ENCODE measurements at places on chromosomes 6 and 20. TPM values are rescaled to one million over a fixed set of nuclear protein-coding genes. Genes with fewer than 3 reads are reported as not detected.

DNA sequence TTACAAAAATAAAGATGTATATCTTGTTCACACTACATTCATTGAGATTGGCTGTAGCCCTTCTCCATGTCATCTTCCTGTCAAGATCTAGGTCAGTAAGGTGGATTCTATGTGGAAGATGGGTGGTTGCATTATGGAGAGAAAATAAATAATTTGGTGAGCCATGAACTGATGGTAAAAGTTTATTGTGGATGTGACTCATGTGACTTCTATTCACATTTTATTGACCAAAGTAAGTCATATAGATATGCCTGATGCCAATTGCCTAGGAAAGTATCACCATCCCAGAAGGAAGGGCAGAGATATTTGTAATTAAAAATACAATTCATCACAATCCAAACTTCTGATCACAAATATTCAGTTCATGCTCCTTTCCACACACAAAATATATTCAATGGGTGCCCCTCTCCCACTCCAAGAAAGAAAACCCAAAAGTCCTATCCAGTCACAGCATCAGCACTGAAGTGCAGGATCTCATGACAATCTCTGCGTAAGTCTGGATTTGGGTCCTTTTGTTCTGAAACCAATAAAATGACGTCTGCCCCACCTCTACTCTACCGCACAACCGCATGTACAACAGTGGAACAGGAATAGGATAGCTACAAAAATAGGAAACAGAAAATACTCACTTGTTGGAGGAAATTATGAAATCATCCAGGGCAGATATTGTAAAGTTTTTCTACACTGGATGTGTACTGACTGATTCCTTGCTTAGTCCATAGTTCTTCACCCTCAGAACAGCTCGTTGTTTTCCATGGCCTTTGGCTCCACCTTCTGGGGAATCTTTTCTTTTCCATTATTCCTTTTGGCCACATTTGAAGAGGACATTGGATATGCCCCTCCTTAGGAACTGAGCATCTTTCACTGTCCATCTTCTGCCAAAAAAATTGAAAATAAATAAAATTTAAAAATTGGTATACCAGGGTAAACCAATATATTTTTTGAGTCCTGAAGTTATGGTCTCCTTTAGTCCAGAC lies 16.1 kb upstream of the SLC17A3 start:
- no peak overlapping the region for H3K27ac ChIP-seq
- no peaks in the 10 kb centered on the region for H3K4me1 ChIP-seq
- H3K36me3 ChIP-seq = no peaks in the 10 kb centered on the region

- no peak overlapping the region for H3K27ac ChIP-seq
- no peak overlapping the region for H3K4me3 ChIP-seq
Observed at GRCh38 chr6:116390581-116390980, 19.8 kb downstream of the DSE start.

- H3K4me1 ChIP-seq = peaks cover 23% of the 10 kb centered on the region
- no peaks in the 10 kb centered on the region for H3K36me3 ChIP-seq
Observed at GRCh38 chr6:168189200-168190013, 110.4 kb upstream of the FRMD1 start.

RRAGD gene
- total RNA-seq = 14.0 TPM

GRCh38 chr6:170291271-170292110 lies 613 bp upstream of the DLL1 start:
- peaks cover 63% of the 10 kb centered on the region for H3K4me1 ChIP-seq
- peak overlapping the region; percentile 44 for H3K27ac ChIP-seq
- peak overlapping the region; percentile 91 for H3K4me3 ChIP-seq
- DNase-seq = peak; percentile 53
- H3K27me3 ChIP-seq = peaks cover 81% of the 10 kb centered on the region

DNA sequence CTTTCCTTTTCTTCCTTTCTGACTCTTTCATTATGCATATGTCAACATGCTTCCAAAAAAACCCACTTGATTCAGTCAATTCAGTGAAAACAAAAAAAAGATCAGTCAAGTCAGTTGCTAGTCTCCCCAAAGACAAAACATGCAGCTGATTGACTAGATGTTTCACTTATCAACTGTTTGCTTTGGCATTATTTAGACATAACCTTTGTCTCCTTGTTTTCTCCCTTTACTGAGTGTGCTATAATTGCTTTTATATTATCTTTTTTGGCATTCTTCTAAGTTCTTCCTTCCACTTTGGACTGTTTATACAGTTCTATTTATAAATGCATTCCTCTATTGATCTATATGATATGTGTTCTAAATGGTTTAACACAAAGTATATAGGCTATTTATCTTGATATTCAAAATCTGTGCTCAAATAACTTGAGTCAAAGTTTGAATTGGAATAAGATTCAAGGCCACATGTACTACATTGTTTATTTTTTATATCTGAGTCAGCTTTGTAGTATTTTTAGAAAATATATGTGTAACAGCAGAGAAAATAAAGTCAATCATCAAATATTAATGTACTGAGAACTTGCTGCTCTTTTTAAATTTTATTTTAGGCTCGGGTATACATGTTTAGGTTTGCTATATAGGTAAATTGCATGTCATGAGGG lies 260.5 kb downstream of the CENPW start:
- no peak overlapping the region for H3K27ac ChIP-seq
- no peak for DNase-seq
- no peaks in the 10 kb centered on the region for H3K36me3 ChIP-seq
- H3K4me1 ChIP-seq = no peaks in the 10 kb centered on the region

GRCh38 chr6:22766979-22767378 lies 197.6 kb downstream of the HDGFL1 start:
- H3K4me1 ChIP-seq = peaks cover 14% of the 10 kb centered on the region
- H3K36me3 ChIP-seq = peaks cover 1% of the 10 kb centered on the region
- no peaks in the 10 kb centered on the region for H3K27me3 ChIP-seq
- DNase-seq = no peak
- H3K4me3 ChIP-seq = no peak overlapping the region

DNA sequence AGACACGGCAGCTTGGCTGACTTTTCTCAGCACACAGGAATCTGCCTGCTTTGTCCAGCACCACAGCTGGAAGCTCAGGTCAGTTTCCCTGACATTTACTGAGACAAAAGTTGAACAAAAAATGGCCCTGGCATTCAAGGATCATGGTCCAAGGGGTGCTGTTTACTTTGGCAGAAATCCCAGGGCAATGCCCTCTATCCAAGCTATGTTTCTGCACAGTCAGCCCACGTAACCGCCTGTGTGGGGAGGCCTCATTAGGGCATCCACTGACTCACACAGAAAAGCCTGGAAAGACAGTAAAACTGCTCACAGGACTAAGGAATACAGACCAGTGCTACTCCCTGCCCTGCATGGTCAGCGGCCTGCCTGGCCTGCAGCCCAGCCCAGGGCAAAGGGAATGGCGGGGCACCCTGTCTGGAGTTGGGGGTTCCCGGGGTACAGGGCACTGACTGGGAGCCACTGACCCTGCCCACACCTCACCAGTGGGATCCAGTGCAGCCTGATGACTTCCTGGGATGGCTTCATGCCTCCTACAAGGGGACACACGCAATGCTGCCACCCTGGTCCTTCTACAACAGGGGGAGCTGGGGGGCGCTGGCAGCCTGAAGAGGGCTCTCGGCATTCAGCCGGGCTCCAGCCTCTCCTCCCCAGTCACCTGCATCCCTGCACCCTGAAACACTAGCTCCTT lies 77.1 kb downstream of the NINL start:
- peaks cover 42% of the 10 kb centered on the region for H3K36me3 ChIP-seq
- no peak overlapping the region for H3K4me3 ChIP-seq
- no peaks in the 10 kb centered on the region for H3K27me3 ChIP-seq
- H3K4me1 ChIP-seq = no peaks in the 10 kb centered on the region
- no peak for DNase-seq

SYTL3 gene
- total RNA-seq = 0.28 TPM

CLDN20 gene
- total RNA-seq = not detected

DNA sequence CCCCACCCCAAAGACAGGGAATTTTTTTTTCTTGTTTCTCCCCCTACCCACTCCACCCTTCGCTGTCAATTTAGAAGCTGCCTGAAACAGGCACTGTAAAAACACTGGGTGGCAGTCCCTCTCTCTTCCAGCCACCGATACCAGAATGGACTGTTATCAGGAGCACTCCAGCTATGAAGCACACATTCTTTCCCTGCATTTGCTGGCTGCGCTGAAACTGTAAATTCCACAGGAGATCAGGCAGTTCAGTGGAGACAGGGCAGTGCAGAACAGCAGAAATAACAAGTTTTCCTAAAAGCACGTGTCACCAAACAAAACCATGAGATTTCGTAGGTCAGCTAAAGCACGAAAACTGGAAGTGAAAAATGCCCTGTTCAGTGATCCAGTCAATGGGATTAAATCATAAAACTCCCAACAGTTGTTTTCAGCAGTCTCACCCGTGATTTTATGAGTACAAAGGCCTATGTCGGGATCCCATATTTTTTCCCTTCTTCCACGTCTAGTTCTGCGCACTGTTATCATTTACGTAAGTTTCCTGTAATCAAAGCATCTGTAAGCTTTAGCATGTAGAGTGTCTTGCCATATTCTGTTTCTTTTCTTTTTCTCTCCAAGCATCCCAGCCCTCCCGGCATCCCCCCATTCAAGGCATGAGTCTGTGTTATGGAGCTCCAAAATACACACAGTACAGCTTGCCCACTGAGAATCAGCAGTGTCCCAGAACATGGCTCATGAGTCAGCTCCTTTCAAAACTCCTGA lies 359.9 kb upstream of the EPHA7 start:
- H3K36me3 ChIP-seq = no peaks in the 10 kb centered on the region
- no peak for DNase-seq
- peaks cover 14% of the 10 kb centered on the region for H3K4me1 ChIP-seq
- no peaks in the 10 kb centered on the region for H3K27me3 ChIP-seq

GRCh38 chr6:106477146-106477545 lies 116.6 kb downstream of the CRYBG1 start:
- H3K4me3 ChIP-seq = no peak overlapping the region
- no peak for DNase-seq
- no peaks in the 10 kb centered on the region for H3K36me3 ChIP-seq
- H3K4me1 ChIP-seq = no peaks in the 10 kb centered on the region
- no peak overlapping the region for H3K27ac ChIP-seq
- H3K27me3 ChIP-seq = peaks cover 8% of the 10 kb centered on the region

- no peaks in the 10 kb centered on the region for H3K36me3 ChIP-seq
- no peak overlapping the region for H3K4me3 ChIP-seq
Observed at GRCh38 chr20:24677626-24678315, 208.3 kb downstream of the SYNDIG1 start.

DNA sequence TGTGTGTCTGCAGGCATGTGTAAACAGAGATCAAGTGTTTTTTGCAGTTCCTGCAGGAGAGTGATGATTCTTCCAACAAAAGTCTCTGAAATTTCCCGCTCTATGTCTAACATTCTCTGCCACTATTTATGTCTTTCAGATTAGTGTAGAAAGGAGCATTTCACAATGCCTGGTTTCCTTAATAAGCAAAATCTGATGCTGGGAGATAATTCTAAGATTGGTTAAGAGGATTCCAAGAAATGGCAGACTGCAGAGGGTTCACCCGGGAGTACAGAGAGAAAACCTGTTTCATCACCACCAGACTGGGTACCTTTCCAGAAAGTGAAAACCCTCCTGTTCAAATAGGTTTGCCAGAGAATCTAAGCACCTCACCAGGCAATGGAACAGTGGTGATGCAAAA lies 62.7 kb downstream of the FOXC1 start:
- no peaks in the 10 kb centered on the region for H3K27me3 ChIP-seq
- no peak overlapping the region for H3K4me3 ChIP-seq
- no peaks in the 10 kb centered on the region for H3K36me3 ChIP-seq
- no peak for DNase-seq
- peaks cover 19% of the 10 kb centered on the region for H3K4me1 ChIP-seq
- no peak overlapping the region for H3K27ac ChIP-seq

GRCh38 chr6:150361876-150362275 lies 6.9 kb upstream of the IYD start:
- DNase-seq = no peak
- H3K4me3 ChIP-seq = no peak overlapping the region
- H3K36me3 ChIP-seq = no peaks in the 10 kb centered on the region

DNA sequence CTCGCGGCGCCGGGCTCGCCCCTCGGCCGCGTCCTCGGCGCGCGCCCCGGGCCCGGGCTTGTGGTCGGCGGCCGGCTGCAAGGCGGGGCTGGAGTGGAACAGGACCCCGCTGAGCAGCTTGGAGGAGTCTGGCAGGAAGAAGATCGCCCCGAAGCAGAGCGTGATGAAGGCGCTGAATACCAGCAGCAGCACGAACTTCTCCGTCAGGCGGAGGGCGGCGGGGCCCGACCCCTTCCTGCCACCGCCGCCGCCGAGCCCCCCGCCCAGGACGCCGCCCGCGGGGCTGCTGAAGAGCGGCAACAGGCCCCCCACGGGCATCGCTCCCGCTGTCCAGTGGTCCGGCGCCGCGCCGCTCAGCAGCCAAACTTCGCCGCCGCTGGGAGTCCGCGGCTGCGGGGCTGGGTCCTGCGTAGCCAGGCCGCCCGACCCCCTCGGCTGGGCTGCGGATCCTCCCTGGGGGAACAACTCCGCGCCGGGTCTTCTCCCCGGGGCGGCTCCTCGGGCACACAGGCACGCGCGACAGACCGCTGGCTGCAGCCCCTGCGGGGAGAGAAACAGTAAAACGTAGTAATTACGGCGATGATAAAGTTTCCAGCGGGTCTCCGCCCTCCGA lies 707 bp downstream of the MAN1A1 start:
- H3K36me3 ChIP-seq = no peaks in the 10 kb centered on the region
- peak; percentile 36 for DNase-seq
- no peak overlapping the region for H3K27ac ChIP-seq
- peaks cover 10% of the 10 kb centered on the region for H3K4me1 ChIP-seq
- peaks cover 57% of the 10 kb centered on the region for H3K27me3 ChIP-seq

DNA sequence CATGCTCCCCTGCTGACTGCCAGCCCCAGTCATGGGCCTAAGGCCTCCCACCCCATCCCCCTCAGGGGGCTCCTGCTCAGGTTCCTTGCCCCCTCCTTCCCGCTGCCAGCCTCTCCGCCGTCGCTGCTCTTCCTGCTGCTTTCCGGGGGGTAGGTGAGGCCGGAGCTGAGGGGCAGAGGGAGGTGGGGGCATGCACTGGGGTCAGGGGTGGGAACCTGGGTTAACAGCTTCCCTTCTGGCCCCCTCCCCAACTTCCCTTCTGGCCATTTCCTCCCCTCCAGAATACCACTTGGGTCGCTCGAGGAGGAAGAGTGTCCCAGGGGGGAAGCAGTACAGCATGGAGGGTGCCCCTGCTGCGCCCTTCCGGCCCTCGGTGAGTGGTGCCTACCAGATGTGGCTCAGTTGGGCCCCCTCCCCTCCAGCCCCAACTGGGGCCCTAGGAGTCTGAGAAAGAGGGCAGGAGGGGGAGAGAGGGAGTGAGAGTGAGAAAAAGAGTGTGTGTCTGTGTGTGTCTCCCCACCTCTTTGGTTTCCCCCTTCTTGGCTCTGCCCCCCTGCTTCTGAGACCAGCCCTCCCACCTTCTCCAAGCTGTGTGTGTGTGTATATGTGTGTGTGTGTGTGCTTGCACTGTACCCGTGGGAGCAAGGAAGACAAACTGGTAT lies 12.1 kb downstream of the SYNGAP1 start:
- peaks cover 5% of the 10 kb centered on the region for H3K36me3 ChIP-seq
- no peaks in the 10 kb centered on the region for H3K27me3 ChIP-seq
- peak overlapping the region; percentile 62 for H3K27ac ChIP-seq
- peak overlapping the region; percentile 95 for H3K4me3 ChIP-seq
- DNase-seq = no peak

SLC26A8 gene
- 0.33 TPM for total RNA-seq

- no peaks in the 10 kb centered on the region for H3K4me1 ChIP-seq
- no peak overlapping the region for H3K27ac ChIP-seq
- no peak overlapping the region for H3K4me3 ChIP-seq
- peaks cover 13% of the 10 kb centered on the region for H3K36me3 ChIP-seq
- no peaks in the 10 kb centered on the region for H3K27me3 ChIP-seq
Observed at GRCh38 chr6:52505726-52506409, 71.0 kb downstream of the TRAM2 start.

ID4 gene
- total RNA-seq = 106 TPM

All from neural crest cell (in vitro differentiated cells).